ENCODE measurements at places on chromosomes 7 and 10.

DNA sequence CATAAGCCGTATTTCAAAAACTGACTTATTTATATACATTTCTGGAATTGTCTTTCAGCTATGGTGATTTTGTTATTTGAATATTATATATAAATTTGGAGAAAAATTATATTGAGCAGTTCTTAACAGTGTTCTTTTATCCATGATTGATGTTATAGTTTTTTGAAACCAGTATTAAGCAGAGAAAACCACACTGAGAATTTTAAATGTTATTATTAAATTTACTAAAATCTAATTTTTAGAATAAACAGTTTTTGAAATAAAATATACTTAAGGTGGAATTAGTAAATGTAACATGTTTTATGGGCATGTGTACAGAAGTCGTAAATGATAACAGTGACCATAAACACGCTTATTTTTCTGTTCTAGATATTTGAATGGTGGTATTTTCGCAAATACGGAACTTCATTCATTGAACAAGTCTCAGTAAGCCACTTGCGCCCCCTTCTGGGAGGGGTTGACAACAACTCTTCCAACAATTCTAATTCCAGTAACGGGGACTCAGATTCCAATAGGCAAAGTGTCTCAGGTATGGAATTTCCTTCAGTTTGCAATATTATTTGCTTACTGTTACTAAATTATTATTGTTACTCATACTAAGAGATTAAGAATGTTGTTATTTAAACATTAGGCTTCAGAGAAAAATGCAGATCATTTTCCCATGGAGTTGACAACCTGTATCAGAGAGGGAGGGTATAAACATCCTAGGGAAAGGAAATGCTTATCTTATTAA, 166.1 kb downstream of the ST7 start:
- no peak for DNase-seq

DNA sequence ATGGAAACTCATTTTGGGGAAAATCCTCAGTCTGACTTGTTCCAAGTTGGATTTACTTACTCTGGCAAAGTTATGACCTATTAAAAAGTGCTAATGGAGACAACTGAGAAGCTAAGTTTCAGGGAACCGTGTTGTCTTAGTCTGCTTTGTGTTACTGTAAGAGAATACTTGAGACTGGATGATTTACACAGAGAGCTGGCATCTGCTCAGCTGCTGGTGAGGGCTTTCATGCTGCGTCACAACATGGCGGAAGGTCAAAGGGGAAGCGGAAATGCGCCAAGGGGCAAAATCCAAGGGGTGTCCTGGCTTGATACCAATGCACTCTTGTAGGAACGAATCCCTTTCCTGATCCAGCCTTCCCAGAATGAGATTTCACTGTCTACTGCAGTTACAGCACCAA, 46.4 kb downstream of the MTURN start:
- no peak for DNase-seq

- DNase-seq: no peak
Measured at GRCh38 chr10:84854439-84854838, 526.0 kb downstream of the CCSER2 start.

DNA sequence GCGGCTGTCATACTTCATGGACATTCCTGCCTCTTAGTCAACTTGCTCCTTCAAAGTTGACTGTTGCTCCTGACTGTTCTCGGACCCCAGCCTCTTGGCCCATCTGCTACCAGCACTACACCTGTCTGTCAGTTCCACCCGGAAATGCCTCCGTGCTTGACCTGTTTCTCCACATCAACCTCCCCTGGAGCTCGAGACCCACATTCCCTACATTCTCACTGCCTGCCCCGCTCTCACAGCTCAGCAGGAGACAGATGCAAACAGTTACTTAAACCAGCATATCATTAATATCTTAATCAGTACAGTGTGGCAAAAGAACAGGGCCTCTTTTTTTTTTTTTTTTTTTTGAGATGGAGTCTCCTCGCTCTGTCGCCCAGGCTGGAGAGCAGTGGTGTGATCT, 174.3 kb downstream of the NRP1 start:
- DNase-seq: no peak

DNA sequence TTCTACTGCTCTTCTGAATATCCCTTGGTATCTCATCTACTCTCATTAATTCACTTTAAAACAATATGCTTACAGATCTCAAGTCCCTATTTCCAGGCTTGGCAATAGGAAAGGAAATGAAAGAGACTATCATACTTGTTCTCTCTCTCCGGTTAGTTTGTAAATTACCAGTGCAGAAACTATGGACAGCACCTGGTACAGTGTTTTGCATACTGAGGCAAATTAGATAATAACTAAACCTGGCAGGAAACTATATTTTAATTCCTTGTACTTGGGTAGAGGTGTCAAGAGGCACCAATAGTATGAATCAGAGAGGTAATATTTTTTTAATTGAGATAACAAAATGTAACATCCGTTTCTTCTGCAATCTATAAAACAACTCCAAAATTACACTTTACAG, 97.7 kb upstream of the TMEM196 start:
- DNase-seq: no peak

GRCh38 chr7:6619961-6620360, 4.6 kb downstream of the ZNF853 start:
- no peak for DNase-seq

DNA sequence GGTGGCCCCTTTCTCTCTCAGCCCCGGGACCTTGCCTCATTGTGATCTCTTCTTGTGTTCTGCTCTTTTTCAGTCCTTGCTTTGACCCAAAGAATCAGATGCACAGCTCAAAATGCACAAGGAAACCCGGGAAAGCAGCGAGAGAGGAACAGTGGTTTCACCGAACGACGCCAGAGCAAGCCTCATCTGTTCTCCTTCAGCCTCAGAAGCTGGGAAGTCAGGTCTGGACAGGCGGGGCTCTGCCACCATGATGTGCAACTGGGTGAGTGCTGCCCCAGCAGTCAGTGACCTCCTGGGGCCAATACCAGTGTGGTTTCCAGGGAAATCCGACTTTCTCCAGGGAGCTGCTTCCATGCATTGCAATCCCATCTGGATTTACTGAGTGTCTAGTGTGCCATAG, 133.4 kb downstream of the PRKCQ start:
- no peak for DNase-seq

GRCh38 chr10:102645741-102646609, 1.7 kb downstream of the TRIM8 start:
- DNase-seq: no peak

- no peak for DNase-seq
Measured at GRCh38 chr7:101659706-101660105, 30.6 kb upstream of the MYL10 start.

GRCh38 chr10:100827819-100828737, 82.7 kb downstream of the PAX2 start:
- peak; percentile 50 for DNase-seq

GRCh38 chr10:123643315-123643714, 22.8 kb upstream of the GPR26 start:
- DNase-seq: no peak
